ENCODE measurements at places on chromosomes 13 and 19.

- DNase-seq: no peak
Measured at GRCh38 chr13:21053231-21053630, 8.2 kb downstream of the LATS2 start.

DNA sequence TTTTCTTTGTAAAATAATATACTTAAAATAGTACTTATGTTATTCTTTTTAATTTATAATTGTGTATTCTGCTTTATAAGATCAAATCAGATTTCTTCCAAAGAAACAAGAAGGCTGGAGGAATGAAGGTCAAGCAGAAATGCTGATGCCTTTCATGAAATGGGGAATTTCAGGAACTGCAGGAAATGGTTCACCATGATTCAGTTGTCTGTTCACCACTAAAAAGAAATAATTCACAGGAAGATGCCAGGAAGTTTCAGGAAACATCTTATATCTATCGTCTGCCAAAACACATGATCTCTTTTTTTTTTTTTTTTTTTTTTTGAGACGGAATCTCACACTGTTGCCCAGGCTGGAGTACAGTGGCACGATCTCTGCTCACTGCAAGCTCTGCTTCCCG is 15.7 kb upstream of the SCEL start:
- no peak for DNase-seq

DNA sequence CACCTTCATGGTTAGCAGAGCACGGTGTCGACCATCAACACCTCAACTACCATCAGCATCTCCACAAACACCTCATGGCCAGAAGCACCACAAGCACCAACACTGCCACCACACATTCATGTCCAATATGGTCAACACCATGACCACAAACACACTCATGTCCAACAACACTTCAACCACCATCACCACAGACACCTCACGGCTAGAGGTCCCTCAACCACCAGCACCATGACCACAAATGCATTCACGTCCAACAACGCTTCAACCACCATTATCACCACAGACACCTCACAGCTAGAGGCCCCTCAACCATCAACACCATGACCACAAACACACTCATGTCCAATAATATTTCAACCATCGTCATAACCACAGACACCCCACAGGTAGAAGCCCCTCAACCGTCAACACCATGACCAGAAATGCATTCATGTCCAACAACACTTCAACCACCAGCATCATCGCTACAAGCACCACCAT is 10.2 kb downstream of the TRAPPC5 start:
- DNase-seq: peak; percentile 16

- no peak for DNase-seq
Measured at GRCh38 chr13:78998630-78999315, 339.8 kb upstream of the OBI1 start.

DNA sequence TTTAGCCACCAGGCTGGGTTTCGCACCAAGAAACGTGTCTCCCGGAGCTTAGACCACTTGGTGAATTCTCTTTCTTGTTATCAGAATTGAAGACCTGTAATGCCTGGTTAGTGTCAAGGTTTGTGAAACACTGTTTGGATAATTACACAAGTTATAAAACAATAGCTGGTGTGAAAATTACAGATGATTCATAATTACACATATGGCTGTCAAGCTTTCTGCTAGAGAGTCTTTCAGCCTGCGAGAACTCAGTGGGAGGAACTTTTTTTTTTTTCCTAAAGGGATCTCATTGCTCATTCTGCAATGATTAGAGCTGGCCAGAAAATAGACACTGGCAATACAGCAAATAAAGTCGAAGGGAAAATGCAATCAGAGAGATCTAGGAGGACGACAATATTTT is 13.4 kb upstream of the KLK4 start:
- no peak for DNase-seq

DNA sequence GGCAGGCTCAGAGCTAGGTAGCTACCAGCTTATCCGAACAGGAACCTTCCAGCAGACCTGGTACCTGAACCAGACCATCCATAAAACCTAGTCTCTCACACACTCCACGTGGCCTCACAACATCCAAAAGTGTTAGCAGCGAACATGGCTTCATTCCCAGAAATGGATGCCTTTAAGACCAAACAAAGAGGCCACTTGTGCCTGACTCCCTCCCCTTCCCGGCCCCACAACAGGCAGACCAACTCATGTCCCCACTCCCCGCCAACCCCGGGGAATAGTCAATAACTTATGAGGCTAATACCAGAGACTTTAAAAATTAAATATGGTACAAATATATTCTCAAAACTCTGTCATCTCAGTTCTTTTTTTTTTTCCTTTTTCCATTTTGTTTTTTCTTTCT is 46.2 kb downstream of the ZNF557 start:
- DNase-seq: no peak

DNA sequence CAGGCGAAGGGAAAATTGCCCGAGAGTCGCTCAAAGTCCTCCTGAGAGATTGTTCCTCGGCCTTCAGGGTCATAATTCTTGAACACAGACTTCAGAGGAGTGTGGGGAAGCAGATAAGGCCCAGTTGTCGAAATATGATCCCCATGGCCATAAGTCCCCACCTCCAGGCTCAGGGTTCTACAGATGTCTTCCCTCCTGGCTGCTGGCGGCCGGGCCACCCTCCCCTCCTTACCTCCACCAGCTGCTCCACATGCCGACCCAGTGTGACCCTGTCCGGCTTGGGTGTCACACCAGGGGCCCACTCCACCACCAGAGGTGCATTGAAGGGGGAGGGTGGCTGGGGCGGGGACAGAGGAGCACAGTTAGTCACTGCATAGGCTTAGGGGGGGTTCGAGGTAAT is 10.1 kb downstream of the FAM98C start:
- no peak for DNase-seq

DNA sequence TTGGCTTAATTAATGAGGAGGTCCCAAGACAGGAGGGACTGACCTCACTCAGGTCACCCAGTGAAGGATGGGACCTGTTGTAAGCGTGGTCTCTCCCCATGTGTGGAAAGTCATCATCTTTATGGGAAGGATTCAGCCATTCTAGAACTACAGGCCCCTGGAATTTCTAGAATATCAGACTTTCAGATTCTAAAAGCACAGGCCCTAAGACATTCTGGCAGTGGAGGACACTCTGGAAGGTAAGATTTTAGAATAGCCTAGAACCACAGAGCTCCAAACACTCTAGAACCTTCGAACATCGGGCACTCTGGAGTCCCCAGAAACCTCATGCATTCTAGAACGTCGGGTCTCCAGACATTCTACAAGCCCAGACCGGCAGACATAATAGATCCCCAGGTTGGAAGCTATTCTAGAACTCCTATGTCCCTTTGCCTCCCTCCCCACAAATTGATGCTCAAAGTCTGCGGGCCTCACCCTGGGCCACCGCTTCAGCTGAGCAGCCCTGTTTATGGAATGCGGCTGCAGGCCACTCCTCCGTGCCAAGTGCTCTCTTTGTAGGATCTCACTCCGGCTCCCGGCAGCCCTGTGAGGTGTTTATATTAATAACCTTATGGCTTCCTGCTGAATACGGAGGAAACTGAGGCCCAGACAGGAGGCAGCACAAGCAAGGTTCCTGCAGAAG is 1.9 kb upstream of the KLK15 start:
- no peak for DNase-seq

- DNase-seq: peak; percentile 41
Measured at GRCh38 chr19:55486971-55487923, 989 bp upstream of the SSC5D start.

DNA sequence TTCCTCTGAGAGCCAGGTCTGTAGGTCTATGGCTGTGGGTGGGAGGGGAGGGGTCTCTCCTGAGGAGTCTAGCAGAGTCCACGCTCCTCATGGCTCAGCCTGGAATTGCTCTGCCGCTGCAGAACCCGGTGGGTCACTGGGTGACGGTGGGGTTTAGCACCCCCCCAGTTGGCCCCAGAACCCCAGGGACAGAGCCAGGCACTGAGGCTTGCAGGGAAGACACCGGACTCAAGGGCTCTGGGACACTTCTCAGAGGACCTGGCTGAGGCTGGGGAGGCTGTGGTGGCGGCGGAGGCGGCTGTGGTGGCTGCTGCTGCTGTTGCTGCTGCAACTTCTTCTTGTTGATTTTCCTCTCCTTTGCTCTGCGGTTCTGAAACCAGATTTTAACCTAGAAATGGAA is 6.1 kb downstream of the CDX2 start:
- no peak for DNase-seq

DNA sequence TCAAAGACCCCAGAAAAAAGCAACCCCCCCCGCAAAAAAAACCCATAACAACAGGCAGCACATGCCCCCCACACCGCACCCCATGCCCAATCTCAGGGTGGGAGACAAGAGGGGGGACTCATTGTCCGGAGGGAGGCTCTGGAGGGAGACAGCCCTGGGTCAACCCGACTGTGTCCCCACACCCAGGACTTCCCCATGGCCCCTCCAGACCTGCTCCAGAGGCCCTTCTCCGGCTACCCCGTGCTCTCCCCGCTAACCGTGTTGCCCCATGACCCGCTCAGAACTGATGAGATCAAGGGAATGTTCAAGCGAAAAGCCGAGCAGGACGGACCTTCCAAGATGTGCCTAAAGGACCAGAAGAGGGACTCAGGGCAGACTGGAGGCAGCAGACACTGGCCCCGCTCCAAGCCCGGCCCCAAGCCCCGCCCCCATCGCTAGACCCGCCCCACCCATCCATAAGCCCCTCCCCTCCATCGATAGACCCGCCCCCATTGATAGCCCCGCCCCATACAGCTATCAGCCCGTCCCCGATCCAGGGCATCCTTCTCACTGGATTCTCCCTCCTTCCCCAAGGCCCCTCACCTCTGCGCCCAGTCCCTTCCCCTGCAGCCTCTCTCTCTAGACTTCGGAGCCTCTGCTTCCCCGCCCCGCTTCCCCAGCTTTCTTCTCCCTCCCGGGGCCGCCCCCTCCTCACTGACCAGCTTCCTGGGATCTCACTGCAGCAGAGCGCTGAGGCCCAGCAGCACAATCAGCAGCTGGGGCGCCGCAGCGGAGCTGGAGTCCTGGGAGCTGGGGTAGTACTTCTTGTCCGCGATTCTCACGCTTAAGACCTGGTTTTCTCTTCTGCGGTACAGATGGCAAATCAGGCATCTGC is 2.2 kb downstream of the BST2 start:
- peak; percentile 38 for DNase-seq

DNA sequence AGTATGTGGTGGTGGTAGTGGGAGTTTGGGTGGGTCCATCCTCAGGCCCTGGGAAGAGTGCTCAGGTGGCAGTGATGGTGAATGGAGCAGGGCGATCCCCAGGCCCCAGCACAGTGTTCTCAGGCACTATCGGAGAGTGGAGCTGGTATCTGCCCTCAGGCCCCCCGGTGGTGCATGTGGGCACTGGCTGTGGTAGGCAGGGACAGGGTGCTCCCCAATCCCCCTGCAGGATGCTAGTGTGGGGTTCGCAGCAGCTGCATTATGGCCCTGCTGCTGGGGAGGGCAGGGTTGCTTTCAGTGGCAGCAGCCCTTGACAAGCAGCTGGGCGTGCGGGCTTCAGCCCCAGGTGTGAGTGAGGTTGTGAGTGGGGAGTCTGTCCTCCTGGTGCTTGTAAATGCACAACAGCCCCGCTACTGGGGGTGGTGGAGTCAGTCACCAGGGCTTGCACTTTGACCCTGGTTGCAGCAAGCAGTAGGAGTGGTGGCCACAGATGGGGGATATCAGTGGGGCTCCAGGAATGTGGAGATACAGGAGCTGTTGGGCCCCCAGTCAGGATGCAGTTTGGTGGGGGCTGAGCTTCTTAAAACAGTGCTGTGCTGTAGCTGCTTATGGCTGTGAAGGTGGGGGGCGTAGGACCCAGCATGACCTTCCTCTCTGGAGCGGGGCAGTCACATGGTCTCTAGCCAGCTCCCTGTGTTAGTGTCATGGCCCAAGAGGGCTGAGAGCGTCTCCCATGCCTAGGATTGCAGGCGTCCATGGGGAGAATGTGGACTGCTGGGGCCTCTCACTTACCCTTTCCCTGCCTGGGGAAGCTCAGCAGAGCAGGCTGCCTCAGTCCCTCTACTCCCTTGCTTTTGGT is 38.7 kb upstream of the ARHGEF7 start:
- DNase-seq: no peak

DNA sequence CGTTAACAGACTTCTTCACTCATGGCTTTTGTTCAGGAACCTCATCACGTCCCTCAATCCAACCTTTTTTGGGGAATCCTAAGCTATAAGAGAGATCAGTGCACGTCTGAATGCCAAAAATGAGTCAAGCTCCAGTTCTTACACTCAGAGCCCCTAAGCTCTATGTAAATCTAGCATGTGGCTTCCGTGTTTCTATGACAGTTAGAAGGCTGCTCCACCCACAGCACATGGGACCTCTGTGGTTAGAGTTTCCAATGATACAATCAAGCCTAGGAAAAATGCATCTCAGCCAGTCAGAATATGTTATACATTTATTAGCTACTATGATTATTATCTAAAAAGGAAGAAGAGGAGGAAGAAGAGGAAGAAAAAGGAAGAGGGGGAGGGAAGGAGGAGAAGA is 135.9 kb downstream of the ENOX1 start:
- no peak for DNase-seq

GRCh38 chr13:51347099-51347498 is 7.6 kb downstream of the SERPINE3 start:
- no peak for DNase-seq

DNA sequence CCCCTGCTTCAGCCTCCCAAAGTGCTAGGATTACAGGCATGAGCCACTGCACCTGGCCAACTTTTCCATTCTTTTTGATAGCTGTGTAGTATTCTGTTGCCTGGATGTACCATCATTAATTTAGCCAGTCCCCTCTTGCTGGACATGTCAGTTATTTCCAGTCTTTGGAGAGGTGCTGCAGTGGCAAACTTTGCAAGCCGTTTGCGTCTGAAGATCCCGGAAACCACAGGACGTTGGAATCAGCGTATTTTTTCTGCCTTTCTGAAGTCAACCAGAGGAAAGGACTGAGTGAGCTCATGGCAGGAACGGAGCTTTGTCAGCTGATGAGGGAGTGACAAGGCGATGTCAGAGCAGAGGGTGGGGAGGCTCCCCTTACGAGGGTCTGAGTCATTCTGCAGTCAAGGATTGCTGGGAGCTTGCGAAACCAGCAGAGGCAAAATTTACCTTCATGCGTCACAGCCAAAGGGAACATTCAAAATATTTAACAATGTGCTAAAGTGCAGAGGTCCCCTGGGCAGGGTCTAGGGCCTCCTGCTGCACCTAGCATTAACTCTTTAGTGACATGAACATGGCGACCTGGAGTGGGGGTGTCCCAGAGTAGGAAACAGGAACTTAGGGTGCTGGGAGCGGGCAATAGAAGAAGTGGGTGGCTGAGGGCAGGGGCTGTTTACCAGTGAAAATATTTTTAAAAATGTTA is 5.6 kb downstream of the C5AR1 start:
- no peak for DNase-seq

DNA sequence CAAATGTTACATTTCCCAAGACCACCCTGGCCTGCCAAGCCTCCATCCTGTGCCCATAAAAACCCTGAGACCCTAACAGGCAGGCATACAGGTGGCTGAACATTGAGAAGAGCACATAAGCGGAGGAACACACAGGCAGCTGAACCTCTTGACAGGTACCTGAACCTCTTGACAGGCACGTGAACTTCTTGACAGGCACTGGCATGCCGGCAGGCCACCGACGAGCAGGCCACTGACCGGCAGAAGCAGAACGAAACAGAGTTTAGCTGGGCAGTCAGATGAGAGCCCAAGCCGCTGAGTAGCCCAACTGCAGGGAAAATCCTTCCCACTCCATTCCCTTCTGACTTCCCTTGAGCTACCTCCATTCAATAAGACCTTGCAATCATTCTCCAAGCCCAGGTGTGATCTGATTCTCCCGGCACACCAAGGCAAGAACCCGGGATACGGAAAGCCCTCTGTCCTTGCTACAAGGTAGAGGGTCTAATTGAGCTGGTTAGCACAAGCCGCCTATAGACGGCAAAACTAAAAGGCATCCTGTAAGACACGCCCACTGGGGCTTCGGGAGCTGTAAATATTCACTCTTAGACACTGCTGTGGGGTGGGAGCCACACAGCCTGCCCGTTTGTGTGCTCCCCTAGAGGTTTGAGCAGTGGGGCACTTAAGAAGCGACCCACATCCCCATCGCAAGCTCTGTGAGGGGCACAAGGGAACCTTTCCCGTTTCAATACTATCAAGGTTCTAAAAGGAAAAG is 2613.9 kb upstream of the PCDH20 start:
- no peak for DNase-seq

Data from B cell (primary cell).